ENCODE measurements at places on chromosomes 11 and 22.

GRCh38 chr22:39800790-39801520 is 92.6 kb downstream of the ENTHD1 start:
- DNase-seq, result no peak

DNA sequence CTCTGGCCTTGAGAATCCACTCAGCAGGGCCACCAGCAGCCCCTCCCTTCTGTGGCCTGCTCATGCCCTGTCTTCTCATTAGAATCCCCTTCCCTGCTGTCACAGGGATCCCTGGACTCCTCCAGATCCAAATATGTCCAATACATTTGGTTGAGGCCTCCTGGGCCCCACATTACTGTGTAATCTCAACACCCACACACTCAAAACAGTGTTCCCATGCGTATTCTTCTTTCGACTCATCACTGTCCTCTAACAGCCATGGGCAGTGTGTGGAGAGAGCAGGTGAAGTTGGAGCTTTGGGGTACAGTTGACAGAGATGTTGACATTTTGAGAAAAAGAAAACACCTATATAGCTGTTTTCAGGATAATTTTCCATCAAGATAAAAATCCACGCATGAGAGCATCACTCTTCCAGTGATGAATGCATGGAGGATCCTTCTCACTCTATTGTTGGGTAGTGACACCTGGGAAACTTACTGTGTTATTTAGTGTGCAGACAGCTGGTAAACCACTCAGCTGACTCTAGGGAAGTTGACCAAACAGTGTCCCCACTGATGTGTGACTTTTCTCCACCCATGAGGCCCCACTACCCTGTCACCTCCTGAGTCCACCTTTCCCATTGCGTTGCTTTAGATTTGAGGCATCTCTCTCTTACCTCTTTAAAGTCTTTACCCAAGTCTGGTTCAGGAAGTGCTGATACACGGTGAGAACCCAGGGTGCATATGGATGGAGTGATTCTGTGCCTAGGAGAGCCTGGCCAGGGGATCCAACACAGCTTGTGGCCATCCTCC is 28.7 kb upstream of the VPREB1 start:
- no peak for DNase-seq

GRCh38 chr22:20823264-20823663 is 35.3 kb downstream of the PI4KA start:
- DNase-seq, result no peak

- DNase-seq, result no peak
Measured at GRCh38 chr11:93652161-93652597, 9.3 kb upstream of the CEP295 start.

GRCh38 chr11:28767574-28767973 is 659.4 kb downstream of the METTL15 start:
- DNase-seq, result no peak

- no peak for DNase-seq
Measured at GRCh38 chr11:86558841-86559240, 113.6 kb downstream of the ME3 start.

GRCh38 chr11:32448232-32448631 is 12.9 kb upstream of the WT1 start:
- DNase-seq, result no peak

DNA sequence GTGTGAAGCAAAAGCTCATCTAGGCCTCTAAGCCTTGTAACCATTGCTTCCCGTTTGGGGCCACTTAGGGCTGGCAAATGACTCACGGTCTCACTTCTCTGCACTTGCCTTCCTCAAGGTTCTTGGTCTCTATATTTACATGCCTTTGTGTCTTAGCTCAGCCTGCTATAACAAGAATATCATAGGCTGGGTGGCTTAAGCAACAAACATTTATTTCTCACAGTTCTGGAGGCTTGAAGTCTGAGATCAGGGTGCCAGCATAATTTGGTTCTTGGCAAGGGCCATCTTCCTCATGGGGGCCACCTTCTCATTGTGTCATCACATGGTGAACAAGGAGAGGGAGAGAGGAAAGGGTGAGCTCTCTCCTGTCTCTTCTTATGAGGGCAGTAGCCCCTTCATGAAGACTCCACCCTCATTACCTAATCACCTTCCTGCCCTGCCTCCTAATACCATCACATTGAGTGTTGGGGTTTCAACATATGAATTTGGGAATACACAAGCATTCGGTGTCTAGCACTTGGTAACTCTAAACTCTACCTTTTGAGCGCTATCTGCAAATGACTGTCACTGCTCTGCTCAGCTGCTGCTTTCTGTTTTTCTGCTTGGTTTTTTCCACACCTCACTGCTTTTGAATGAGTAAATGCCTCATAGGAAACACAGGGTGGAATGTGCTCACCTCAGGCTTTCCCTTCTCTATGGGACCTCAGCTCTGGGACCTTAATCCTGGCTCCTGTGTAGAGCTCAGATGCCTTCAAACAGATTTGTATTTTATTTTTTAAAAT is 16.2 kb upstream of the ME3 start:
- no peak for DNase-seq
